ENCODE measurements at places on chromosomes 6 and 20.

DNA sequence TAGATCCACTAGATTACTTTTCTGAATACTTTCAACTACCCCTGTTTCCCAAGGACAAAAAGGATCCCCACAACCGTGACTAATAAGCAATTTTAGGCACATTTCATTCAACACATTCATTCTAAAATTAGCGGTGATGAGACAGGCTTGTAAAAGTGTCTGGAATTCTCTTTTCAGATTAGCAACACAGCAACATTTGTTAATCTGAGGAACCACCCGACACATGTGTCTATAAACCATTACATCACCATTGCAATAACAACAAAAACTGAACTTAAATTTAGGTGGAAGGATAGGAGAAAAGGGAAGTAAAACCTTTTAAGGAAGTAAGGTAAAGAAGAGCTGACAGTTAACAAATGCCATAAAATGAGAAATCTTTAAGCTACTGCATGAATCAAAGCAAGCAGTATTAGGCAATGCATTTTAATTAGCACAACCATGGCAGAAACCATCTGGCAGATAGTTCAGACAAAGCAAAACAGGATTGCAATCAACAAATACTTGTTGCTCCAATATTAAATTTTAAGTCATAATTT lies 49.1 kb downstream of the MAP3K7 start:
- DNase-seq, result no peak

GRCh38 chr6:36129941-36130666 lies at the start of gene MAPK13:
Gene MAPK13 (plus strand): TSS chr6:36130513. CDS start chr6:36130583, 70 bp downstream.
- DNase-seq, result no peak

- DNase-seq, result no peak
These were observed 77.5 kb downstream of the CDH22 start for GRCh38 chr20:46230801-46231282.

DNA sequence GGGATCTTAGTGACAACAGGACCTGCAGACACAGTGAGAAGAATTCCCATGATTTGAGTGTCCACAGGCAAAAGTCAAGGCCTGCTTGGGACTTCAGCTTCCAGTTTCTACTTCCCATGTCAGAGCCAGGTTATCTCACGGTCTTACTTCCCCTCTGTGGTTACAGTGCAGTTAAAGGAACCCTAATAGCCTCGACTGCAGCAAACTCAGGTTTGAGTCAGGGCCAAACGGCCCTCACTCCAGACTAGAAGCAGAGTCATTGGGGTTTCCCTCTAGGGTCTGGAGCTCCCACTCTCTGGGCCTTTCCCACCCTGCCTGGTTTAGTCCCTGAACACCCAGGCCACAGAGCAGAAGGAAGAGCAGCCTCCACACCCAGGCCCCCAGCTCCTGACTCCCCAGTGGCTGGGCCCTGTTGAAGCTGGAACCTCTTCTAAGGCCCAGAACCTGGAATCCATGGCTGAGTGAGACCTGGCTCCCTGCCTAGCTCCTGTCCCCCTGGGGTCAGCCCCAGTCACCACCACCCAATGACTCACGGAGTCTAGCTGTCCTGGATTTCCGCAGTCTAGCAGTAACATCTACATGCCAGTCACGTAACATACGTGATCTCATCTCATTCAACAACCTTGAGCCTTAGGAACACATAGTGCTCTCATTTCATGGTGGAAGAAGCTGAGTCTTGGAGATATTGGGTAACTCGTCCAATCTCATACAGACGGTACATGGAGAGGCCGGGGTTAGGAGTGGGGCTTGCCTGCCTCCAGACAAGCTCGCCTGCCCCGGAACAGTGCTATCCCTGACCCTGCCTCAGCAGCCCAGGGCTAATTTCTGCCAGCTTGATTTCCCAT lies 9.2 kb upstream of the GHRH start:
- DNase-seq, result no peak

DNA sequence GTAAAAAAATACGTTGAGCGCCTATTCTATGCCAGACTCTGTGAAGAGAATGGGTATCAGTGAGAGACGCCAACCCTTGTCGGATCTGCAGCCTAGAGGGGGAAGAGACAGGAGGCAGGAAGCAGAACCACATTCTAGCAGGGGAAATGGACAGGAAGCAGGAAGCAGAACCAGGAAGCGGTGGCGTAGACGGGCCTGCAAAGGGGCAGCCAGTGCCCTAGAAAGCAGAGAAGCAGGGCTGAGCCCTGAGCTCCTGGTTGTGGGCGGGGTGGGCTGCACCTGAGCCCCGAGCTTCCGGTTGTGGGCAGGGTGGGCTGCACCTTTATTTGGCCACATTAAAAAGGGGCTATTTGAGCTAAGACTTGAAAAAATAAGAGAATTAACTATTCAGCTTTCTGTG lies 71.9 kb downstream of the FAM120B start:
- no peak for DNase-seq

DNA sequence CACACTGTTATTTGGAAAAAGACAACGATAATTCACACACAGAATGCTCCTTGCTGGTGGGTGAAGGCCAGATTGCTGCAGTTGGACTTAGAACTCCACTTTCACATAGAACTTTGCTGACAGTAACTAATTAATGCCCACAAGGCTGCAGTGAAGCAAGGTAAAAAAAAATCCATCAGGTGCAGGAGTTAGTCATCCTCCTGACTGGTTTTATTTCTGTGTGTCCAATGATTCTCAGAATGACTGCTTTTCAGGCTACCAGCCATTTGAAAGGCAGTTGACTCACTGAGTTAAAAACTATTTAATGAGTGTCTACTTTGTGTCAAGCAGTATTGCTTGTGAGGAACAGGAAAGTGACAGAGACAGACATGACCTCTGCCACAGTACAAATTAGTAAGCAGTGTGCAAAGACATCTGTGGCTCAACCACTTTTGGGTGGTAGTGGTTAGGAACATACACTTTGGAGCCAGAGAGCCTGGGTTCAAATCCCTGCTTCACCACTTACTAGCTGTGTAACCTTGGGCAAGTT lies 41.9 kb downstream of the ELOVL5 start:
- DNase-seq, result no peak

GRCh38 chr6:21158149-21158548 lies 435.4 kb upstream of the SOX4 start:
- no peak for DNase-seq

DNA sequence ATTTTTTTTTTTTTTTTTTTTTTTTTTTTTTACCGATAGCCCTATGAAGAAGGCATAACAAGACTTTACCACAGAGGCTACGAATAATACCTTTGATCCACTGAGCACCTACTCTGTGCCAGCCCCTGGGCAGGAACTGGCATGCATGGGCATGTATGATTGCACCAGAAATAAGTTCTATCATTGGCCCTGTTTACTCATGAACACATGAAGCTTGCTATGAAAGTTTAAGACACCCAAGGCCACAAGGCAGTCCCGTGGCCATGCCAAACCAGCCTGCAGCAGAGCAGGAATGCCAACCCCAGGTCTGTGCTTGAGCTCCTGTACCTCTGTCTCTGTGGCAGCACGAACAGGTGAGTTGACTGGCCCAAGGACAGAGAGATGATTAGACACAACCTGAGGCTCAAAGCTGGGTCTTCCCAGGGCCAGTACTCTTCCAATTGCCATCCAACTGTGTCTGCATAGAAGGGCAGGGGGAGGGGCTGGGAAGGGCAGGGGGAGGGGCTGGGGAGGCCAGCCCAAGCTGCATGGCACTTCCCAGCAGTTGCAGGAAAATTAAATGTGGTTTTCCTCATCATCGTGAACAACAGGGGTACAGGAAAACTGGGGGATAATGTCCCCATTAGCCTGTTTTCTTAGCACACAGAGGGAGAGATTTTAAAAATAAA lies 63.5 kb downstream of the LRFN2 start:
- DNase-seq, result no peak

GRCh38 chr6:81623106-81623759 lies 129.2 kb downstream of the TENT5A start:
- no peak for DNase-seq

DNA sequence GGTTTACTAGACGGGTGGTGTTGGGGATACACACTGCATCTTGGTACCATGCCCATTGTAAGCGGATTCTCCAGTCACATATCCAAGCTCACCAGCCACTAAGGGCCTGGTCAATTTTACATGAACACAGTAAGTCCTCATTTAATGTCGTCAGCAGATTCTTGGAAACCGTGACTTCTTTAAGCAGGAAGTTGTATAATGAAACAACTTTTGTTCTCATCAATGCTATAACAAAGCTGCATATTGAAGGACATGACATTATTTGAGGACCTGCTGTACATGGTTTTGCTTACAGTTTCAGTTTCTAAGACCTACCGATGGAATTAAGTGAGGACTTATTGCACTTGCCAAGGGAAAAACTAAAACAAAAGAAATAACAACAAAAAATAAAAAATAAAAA lies 295.6 kb downstream of the SYNE1 start:
- no peak for DNase-seq

DNA sequence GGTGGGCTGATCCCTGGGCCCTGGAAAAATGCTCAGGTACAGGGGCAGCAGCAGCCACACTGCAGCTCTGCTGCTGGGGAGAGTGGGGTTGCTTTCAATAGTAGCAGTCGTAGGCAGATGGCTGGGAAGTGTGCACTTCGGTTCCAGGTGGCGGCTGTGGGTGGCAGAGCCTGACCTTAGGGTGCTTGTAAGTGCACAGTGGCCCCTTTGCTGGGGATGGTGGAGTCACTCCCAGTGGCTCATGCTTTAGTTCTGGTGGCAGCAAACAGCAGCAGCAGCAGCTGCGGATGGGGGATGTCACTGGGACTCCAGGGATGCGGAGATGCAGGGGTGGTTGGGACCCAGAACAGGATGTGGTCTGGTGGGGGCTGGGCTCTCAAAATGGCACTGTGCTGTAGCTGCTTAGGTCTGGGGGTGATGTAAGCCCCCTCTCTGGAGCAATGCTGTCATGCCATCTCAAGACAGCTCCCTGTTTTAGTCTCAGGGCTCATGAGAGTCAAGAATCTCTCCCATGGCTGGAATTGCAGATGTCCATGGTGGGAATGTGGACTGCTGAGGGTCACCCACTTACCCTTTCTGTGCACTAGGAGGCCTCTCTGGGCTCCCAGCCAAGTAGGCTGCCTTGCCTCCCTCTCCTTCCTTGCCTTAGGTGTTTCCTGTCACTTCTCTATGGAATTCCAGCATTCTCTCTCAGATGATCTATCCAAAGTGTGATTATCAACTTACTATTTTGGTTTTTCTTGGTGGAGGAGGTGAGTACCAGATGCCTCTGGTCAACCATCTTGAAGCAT lies 146.7 kb upstream of the SLC22A23 start:
- DNase-seq, result no peak

DNA sequence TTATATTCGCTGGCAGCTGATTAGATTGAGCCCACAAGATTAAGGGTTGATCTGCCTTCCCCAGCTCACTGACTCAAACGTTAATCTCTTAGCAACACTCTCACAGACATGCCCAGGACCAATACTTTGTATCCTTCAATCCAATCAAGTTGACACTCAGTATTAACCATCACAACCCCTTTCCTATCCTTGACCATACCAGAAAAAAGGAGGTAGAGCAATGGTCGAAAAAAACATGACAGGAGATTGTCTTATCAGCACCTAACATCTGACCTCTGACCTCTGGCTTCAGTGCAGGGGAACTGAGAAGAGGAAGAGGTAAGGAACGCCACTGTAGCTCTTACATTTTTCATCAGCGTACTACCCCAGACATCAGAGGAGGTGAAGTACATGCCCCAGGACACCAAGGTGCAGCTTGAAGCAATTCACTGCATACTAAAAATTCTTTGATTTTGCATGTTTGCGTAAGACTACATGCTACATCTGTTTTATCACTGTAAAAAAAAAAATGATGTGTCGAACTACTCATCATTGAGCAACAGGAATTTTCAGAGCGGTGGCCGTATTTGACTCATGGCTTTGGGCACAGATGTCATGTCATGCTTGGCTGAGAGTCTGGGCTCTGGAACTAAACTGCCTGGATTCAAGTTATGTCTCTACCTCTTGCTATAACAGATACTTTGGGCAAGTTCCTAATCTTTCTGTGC lies 188.0 kb upstream of the TAB2 start:
- DNase-seq, result no peak

DNA sequence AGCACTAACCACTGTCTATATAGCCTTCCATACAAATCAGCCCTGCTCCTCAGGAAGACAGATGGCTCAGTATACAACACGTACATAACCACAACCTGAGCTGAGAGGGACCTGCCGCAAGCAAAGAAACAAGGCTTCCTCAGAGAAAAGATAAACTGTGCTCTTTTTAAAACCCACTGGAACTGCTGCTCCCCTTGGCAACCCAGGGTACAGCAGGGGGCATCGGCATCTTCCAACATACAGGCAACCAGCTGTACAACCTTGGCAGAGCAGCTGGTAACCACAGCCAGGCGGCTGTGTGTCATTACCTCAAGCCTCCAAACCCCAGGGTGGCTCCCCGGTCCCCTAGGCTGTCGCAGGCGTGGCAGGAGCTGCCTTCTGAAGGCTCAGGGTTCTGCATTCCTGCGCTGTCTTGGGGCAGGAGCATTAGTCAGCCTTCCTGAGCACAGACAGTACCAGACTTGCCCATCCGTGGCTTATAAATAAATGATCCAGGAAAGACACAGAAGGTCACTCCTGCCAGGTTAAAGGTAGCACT lies 249.5 kb downstream of the ADGRG6 start:
- DNase-seq, result no peak

GRCh38 chr20:32368925-32369324 lies 10.8 kb downstream of the ASXL1 start:
- no peak for DNase-seq

GRCh38 chr6:73131706-73132105 lies 93.6 kb downstream of the KHDC1L start:
- no peak for DNase-seq

GRCh38 chr20:23133560-23133998 lies 47.5 kb upstream of the CD93 start:
- DNase-seq, result no peak

Measured in vagina (tissue), 2 donors.